GM03348 (cell line): ENCODE measurements at places on chromosomes 7 and 10.

DNA sequence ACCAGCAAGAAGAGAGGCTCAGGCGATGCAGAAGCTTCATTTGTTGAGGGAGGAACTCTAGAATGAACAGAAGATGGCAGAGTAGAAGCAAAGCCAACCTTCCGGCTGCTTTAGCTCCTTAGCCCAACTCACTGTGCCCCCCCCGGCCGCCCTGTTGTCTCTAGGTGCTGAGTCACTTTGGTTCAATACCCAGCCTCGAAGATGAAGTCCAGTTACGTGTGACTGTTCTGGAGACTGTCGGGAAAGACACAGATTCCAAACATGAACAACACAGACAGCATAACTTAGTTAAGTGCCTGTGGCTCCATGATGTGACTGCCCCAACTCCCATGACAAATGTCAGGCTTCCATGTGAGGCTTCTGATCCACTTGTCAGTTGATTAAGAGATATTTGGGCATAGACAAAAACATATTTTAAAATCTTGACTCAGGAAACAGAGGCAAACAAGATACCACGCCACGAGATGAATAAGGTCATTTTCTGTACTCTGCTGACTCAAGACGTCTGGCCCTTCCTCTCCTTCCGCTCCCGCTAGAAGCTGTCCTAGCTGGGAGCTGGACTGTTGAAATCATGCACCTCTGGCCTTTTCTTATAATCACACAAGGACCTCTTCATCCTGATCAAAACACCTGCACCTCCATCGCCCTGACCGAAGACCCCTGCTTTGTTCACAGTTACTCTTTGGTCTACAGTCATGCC lies 199.3 kb downstream of the FRMD4A start:
- DNase-seq = no peak

- DNase-seq = peak; percentile 80
Measured at GRCh38 chr10:117663750-117664149, 121.2 kb downstream of the EMX2 start.

GRCh38 chr7:117619681-117620080 lies 139.9 kb downstream of the CFTR start:
- DNase-seq = no peak

- DNase-seq = peak; percentile 86
Measured at GRCh38 chr10:95260397-95260881, 30.4 kb downstream of the PDLIM1 start.

- DNase-seq = no peak
Measured at GRCh38 chr10:79140855-79141254, 72.1 kb downstream of the ZMIZ1 start.

GRCh38 chr7:142150869-142151268 lies 39.4 kb downstream of the MGAM2 start:
- no peak for DNase-seq

GRCh38 chr7:130886438-130887135 lies 152.6 kb upstream of the KLF14 start:
- no peak for DNase-seq

DNA sequence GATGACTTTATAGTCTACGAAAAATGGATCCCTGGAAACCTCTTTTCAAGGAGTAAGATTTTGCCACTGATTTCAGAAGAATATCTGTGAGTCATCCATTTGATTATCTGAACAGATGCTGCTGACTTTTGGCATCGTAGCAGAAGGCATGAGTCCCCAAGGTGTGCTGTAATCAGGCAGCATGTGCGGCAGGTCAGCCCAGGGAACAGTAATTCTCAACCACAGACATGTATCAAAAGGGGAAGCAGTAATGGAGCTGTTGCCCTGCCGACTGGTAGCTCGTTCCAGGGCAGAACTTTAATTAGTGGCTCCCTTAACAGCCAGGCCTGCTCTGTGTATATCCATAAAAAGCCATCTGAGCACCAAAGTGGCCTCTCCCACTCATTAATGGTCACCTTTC lies 5.7 kb upstream of the VWC2 start:
- no peak for DNase-seq

GRCh38 chr10:36253731-36254130 lies 611.6 kb upstream of the FZD8 start:
- no peak for DNase-seq

DNA sequence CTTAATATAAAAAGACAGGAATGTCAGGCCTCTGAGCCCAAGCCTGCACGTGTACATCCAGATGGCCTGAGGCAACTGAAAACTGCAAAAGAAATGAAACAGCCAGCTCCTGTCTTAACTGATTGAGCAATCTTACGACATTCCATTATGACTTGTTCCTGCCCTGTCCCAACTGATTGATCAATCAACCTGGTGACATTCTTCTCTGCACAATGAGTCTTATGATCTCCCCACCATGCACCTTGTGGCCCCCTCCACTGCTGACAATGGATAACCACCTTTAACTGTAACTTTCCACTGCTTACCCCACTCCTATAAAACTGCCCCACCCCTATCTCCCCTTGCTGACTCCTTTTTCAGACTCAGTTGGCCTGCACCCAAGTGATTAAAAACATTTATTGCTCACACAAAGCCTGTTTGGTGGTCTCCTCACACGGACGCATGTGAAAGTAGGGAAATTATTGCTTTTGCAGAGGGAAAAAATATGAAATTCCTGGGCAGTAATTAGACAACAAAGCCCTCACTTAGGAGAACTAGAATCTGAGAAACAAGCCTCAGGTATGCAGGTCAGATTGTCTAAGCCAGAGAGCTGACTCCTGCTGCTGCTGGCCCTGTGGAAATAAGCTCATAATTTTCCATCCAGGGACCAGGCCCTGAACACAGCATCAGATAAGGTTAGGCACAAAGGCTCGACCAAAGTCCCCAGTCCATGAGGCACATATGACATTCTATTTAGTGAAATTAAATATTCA lies 5.3 kb downstream of the CYP3A7 start:
- no peak for DNase-seq

DNA sequence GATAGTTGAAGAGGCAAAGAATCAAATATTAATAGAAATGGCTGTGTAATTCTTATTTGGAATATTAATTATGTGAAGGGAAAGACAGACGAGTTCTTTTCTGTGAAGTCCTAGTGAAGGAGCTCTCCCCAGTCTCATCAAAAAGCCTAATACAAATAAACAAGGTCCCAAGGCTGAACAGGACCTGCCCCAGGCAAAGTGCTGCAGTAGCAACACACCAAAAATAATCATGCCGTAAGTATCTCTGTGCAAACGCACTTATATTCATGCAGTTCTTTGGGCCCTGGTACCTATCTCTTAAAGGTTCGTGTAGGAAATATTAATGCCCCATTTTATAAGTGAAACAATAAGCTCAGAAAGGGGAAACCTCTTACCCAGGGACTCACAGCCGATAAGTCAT lies 12.2 kb upstream of the CHST15 start:
- no peak for DNase-seq

DNA sequence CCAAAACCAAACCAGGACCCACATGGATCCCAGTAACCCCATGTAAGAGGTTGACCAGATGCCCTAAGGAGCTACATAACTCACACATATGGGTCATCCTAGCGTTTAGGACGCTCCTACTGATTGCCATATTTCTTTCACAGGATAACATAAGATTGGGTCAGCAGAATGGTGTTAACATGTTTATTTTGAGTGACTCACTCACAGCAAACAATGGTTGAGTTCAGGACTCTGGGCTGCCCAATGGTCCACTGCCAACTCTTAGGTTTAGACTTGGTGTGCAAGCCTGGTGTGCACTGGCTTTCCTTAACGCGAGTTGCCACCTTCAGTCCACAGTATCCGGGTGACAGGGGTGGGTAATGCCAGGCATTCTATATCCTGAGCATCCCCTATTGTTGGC lies 211.5 kb downstream of the GPAM start:
- no peak for DNase-seq

DNA sequence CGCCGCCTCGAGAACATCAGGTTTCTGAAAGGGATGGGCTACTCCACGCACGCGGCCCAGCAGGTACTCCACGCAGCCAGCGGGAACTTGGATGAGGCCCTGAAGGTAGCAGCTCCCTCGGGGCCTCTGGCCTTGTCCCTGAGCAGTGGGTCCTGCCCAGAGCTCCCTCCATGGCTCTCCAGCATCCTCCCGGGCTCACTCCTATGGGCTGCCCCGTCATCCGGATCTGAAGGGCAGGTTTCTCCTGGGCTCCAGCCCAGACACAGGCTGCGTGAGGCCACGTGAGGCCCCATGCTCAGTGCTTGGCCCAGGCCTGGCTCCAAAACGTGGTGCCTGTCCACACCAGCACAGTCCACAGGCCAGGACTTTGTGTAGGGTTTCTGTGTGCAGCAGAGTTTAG lies 32.5 kb downstream of the NUB1 start:
- DNase-seq = no peak

DNA sequence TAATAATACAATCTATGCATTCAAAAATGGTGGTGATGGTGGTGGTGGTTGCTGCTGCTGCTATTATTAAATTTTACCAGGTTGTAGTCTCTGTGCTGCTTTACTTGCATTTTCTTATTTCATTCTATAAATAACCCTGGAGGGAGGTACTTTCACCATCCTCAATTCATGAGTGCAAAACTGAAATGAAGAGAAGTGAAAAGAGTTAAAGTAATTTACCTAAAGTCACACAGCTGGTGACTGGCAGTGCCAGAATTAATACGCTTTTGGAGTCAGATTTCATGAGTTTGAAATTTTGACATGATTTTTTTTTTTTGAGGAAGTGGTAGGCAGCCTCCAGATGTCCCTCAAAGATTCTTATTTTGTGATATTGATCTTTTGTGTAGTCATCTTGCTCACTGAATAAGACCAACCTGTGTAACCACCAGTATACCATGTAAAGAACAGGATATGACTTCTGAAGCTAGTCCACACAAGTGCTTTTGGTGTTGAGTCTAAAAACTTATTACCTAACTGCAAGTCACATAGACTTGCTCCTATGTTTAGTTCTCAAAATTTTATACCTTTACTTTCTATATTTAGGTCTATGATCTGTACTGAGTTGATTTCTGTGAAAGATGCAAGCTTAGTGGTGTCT lies 218.8 kb downstream of the ZWINT start:
- no peak for DNase-seq

- DNase-seq = no peak
Measured at GRCh38 chr10:13457958-13458686, 70.7 kb downstream of the BEND7 start.

GRCh38 chr7:4714767-4715409 lies 32.8 kb downstream of the FOXK1 start:
- no peak for DNase-seq

DNA sequence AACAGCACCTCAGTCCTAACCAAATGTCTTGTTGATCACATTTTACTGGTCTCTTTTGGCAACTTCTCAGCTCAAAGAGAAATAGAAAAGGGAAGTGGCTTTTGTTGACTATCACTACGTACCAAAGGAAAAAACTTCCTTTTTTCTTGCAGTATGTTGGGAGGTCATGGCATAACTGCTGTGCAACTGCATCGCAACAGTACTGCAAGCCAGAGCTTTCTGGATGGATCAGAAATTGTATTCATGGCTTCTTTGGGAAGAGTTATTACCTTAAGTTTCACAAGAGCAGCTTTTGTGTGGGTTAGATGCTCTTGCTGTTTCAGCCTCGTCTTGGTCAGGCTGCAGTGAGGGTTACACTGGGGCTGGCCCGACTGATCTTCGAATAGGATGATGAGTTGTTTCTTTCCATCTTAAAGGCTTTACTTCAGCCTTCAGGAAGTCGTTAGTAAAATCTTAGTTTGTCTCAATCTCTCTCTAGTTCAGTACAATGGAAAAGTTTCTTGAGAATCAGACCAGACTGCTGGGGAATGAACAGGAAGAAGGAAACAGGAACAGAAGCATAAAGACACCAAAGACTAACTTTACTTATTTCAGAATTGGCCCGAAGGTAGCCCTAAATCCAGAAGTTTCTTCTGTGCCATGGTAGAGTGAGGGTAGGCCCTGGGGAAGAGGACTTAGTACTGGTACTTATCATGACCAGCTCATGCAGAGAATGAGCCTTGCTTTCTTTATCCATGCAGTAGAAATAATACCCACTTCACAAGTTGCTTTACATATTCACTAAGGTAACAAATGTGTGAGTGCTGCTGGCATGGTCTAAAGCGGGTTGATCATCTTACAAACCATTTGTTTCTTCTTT lies 153.6 kb downstream of the CELF2 start:
- no peak for DNase-seq

DNA sequence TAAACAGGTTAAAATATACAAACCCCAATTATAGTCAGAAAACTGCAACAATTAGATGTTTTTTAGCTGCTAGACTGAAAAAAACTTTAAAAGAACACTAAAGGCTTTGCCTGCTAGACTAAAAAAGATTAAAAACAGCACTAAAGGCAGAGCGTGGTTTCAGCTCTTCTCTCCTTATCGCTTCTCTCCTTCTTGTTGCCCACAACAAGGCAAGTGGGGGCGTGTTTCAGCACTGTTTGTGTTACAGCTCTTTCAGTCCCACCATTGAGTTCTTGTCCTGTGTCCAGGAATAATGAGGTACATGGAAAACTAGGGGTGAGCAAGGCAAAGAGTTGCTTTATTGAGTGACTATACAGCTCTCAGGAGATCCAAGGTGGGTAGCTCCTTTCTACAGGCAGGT lies 112.3 kb downstream of the HPSE2 start:
- no peak for DNase-seq

- no peak for DNase-seq
Measured at GRCh38 chr7:110484356-110484755, 606.6 kb upstream of the LRRN3 start.

- DNase-seq = no peak
Measured at GRCh38 chr7:123598657-123599056, 3.0 kb upstream of the ASB15 start.

DNA sequence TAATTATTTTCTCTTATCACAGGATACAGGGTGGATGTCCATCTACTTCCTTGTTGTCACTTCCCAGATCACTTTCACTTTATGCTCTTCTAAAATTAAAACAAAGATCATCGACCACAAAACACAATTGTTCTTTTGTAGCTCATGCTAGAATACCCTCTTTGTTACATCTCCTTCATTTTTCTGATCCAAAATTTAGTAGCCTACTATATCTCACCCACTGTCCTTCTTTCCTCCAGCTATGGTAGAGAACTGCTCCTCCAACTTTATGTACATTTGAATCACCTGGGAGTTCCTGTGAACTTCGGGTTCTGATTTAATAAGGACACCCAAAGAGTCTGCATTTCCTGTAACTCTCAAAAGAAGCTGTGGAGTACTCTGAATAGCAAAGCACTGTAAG lies 1.2 kb upstream of the AHR start:
- no peak for DNase-seq

DNA sequence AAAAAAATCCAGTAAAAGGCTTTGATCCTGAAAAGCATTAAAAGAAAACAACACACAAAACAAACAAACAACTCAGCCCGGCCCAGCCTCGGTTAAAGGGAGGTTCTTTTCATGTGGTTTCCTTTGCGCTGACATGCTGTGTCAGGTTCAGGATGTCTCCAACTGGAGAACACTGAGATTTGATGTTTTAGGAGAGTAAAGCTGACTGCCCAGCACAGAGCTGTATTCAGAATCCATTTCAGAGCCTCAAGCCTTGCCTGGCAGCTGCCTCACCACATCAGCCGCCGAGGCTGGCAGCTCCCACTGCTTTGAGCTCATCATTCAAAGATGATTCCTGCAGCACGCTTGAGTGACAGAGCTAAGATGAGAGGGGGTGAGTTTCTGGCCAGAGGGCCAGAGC lies 205.8 kb upstream of the LYZL1 start:
- DNase-seq = no peak
